ENCODE measurements at places on chromosomes 2 and 18.
A peak's percentile ranks its signal among the peaks of the same experiment; 100 is the strongest.

DNA sequence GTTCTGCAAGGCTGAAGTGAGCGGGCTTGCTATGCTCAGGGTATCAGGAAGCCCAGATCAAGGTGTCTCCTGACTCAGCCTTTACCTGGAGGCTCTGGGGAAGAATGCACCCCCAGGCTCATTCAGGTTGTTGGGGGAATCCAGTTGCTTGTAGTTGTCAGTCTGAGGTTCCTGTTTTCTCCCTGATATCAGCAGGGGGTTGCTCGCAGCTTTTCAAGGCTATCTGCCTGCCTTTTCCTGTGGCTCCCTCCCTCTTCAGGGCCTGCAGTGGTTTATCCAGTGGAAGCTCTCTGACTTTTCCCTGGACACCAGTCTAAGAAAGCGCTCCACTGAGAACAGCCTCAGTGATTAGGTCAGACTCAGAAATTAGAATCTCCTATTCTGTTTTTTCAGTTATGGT, 116.6 kb downstream of the PTPRM start:
- DNase-seq: no peak

DNA sequence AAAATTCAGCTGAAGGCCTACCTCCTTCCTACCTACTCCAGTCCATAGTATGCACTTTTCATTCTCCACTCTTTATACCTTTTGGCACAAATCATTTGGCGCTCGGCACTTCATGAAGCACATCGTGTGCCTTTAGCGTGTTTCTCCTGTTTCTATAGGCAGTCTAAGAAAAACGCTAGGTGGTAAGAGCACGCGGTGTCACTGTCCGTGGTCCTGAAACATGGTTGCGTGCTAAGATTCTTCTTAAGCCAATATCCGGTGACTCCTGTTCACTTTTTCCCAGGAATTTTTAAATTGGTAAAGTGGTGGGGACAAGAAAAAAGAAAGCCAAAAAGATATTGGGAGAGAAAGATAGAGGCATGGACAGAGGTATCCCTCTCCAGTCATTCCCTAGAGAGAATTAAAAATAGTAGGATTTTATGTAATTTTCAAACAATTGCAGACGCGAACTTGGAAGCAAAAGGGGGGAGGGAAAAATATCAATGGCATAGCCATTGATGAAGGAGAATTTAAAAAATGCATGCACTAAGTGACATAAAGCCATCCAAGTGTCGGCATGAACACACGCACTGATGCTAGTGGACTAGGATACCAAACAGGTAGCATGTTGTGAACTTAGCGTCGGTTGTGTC, 1.4 kb upstream of the CTNNA2 start:
- DNase-seq: no peak

GRCh38 chr2:181947273-181947672, 38.4 kb upstream of the PPP1R1C start:
- DNase-seq: no peak

DNA sequence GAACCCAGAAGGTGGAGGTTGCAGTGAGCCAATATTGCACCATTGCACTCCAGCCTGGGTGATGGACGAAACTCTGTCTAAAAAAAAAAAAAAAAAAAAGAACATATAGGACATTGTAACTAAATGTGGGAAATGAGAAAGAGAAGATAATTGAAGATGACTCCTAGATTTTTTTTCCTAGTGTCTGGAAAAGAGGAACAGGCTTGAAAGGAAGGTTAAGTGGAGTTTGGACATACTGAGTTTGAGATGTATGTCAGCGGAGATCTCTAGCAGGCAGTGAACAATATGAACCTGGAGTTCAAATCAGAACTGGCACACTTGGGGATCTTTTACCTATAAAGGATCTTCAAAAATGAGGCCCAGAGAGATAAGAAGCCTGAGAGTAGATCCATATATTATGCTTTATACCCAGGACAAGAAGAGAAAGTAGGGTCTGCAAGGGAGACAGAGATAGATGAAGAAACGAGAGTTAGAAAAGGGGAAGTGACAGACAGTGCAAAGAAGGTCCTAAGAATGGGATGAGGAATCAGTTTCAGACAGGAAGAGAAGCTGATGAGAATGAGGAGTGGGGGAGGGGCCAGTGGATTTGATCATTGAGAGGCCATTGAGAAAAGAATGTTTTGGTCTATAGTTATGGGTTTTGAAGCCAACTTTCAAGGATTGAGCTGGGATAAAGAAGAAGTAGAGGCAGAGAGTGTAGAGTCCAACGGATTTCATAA, 46.9 kb upstream of the CD28 start:
- no peak for DNase-seq

DNA sequence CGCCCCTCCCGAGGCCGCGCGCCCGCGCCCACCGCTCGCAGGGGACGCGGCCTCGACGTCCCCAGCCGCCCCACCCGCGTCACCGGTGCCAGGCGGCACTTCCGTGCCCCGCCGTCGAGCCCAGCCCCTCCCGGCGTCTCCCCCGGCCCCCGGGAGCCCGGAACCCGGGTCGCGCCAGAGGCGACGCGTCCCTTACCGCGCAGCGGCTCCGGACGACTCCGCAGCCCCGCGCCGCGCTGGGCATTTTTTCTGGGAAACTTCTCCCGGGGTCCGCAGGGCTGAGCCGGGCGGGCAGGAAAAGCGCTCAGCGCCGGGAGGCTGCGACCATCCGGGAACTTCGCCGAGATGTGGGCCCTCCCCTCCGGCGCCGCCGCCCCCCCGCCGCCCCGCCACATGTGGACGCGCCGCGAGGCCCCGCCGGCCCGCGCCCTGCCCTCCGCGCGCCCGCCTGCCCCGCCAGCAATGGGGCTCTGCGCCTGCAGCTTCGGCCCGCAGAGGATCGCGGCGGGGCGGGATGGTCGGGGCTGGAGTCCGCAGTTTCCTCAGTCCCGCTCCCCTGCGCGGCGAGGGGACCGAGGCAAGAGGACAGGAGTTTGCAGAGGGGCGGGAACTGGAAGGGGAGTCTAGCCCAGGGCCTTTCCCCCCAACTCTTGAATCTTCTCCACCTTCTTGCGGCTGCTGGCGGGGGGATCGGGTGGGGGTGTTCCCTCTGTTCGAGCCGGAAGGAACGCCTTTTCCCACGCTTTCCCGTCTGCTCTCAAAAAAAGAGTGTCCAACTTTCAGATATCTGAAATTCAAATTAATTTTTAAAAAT, 81.5 kb downstream of the CHRNA1 start:
- peak; percentile 56 for DNase-seq

Data from stimulated activated CD4-positive, alpha-beta T cell treated with anti-CD3 and anti-CD28 coated beads, Interleukin-12 subunit alpha, Interleukin-12 subunit beta, amount 100 ng/mL, for 4 hours (primary cell).